NCI-H2081 (cell line): ENCODE measurements at places on chromosomes 7 and 10.
A peak's percentile ranks its signal among the peaks of the same experiment; 100 is the strongest.

- DNase-seq, result no peak
Measured at GRCh38 chr10:71438761-71439160, 42.0 kb downstream of the CDH23 start.

- DNase-seq, result no peak
Measured at GRCh38 chr7:43823941-43824340, 45.4 kb downstream of the MRPS24 start.

- no peak for DNase-seq
Measured at GRCh38 chr7:20577441-20578071, 37.9 kb upstream of the ABCB5 start.

GRCh38 chr10:61918989-61919388 lies 17.5 kb downstream of the ARID5B start:
- no peak for DNase-seq

DNA sequence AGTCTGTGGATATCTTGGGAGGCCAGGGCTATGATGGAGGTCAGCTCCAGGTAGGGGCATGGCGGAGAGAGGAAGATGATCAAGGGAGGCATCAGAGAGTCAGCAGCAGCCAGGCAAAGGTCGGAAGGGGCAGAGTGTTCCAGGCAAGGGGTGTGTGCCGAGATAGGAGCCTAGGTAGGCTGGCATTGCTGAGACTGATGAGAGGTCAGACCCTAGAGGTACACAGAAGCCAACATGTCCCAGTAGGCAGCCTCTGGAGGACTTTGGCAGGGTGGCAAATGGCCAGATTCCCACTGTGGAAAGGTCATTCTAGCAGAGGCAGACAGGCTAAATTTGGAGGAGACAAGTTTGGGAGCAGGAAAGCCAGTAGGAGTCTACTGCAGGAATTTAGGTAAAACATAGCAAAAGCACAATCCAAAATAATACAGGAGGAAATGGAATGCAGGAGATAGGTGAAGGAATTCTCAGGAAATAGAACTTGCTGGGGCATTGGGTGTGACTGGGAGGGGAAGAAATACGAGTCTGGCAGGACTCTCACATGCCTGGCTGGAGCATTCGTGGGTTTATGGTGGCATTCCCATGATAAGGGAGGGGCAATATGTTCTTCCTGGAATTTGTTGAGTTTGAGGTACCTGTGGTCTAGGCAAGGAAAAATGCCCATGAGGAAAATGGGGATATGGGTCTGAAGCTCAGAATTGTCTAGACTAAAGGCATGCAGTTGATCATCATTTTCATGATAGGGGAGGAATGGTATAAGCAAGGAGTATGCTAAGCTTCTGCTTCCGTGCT lies 25.7 kb downstream of the TMEM176A start:
- DNase-seq, result no peak

DNA sequence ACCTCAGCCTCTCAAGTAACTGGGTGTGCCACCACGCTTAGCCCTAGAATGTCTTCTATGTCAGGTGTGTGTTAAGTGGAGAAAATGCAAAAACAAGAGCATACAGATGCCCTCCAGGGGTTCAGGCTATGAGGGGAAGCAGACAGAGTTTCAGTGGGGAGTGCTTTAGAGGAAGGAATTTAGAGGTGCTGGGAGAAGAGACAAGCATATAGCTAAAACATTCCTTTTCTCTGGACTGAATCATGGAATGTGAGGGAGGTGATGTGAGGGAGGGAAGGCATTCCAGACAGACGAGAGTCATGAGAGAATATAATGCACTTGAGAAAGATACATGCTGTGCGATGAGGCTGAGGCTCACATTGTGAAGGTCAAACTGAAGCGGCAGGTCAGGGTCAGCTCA lies 6.6 kb upstream of the ZNF786 start:
- no peak for DNase-seq

GRCh38 chr7:104206841-104207240 lies 972 bp downstream of the ORC5 start:
- no peak for DNase-seq

- no peak for DNase-seq
Measured at GRCh38 chr10:63464402-63465292, 1.1 kb downstream of the JMJD1C start.

DNA sequence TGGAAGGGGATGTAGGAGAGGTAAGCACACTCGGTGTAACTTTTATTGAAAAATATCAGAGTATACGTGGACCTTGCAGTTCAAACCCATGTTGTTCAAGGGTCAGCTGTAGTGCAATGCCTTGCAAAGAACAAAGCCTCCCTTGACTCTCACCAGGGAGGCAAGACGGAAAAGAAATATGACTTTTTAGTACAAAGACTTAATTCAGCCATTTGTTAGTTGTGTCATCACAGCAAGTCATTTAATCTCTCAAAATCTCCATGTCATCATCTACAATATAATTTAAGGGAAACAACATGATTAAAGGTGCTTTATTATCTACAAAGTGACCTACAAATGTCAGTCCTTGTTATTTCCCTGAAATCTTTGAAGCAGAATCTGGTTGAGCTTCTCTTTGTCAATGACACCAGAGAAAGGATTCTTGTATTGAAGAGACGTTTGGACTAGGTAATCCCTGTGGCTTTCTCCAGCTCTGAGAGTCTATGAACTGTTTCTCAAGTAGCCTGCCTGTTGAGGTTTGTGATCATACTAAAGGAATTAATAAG lies 502.8 kb downstream of the REEP3 start:
- DNase-seq, result no peak

DNA sequence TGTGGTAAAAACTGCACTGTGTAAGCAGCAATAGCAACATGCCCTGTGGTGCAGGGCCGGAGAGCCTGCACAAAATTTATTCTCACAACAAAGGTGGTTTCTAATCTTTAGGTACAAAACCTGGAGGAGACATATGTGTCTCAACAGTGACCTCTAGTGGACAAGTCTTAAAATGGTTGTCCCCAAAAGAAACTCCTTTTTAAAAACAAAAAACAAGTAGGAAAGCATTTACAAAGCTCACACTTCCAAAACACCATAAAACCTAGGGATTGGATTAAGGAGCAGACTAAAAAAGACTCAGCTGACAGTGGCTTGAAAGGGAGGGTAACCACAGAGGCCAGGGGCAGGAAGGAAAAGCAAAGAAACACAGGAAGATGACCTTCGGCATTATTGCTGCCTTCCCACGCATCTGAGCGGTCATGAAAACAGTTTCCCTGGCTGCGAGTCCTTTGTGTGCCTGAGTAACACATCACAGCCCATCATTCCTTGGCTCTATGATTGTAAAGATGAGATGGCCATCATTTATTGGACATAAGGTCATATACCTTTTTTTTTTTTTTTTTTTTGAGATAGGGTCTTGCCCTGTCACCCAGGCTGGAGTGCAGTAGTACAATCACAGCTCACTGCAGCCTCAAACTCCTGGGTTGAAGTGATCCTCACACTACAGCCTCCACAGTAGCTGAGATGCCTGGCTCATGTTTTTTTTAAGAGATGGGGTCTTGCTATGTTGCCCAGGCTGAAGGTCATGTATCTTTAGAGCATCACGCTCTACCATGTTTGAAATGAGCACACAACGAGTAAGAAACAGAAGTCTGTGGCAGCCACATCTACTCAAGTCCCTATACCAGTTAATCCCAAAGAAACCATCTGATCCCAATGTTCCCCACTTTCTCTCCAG lies 39.5 kb downstream of the RSU1 start:
- peak; percentile 54 for DNase-seq
